Activated naive CD8-positive, alpha-beta T cell treated with anti-CD3 and anti-CD28 coated beads for 36 hours (primary cell): ENCODE measurements at places on chromosomes 3 and 15. TPM values are rescaled to one million over a fixed set of nuclear protein-coding genes. Genes with fewer than 3 reads are reported as not detected.

DNA sequence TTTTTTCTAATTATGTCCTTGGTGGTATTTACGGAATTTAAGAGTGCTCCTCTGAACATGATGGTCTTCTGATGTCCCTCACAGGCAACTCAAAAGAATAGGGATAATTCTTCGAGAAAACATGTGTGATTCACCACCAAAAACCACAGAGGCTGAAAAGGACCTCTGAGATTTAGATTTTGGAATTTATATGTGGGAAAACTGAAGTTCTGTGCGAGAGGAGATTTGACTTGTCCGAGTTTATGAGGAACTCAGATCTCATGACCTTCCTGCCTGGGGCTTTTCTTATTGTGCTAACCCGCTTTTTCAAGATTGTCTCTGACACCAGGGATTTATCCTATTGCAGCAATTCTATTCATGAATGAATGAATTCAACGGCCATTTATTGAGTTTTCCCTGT lies 142.4 kb downstream of the FAM43A start:
- DNase-seq: no peak

- DNase-seq: no peak
Observed at GRCh38 chr3:72120039-72120438, 335.1 kb upstream of the PROK2 start.

GOLGA8S gene
- total RNA-seq: not detected

GRCh38 chr15:93759629-93760028 lies 471.7 kb upstream of the MCTP2 start:
- DNase-seq: no peak
